Hippocampal formation (tissue), 2 donors: ENCODE measurements at places on chromosomes 12 and 14.

DNA sequence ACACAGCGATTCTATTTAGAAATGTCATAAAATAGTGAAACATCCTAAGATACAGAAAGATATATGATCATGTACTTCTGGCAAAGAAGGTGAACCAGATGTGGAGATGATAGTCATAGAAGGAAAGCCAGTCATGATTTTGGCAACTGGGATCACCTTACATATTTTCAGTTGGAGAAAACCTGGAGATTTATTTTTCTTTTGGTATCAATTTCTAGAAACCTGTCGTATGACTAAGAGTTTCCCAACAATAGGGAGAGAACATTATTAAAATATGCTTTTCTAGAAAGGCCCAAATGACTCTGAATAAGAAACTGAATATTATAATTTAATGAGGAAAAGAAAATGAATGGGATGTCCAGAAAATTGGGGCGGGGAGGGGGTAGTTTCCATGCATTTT is 396.4 kb downstream of the ZFP36L1 start:
- DNase-seq: no peak

DNA sequence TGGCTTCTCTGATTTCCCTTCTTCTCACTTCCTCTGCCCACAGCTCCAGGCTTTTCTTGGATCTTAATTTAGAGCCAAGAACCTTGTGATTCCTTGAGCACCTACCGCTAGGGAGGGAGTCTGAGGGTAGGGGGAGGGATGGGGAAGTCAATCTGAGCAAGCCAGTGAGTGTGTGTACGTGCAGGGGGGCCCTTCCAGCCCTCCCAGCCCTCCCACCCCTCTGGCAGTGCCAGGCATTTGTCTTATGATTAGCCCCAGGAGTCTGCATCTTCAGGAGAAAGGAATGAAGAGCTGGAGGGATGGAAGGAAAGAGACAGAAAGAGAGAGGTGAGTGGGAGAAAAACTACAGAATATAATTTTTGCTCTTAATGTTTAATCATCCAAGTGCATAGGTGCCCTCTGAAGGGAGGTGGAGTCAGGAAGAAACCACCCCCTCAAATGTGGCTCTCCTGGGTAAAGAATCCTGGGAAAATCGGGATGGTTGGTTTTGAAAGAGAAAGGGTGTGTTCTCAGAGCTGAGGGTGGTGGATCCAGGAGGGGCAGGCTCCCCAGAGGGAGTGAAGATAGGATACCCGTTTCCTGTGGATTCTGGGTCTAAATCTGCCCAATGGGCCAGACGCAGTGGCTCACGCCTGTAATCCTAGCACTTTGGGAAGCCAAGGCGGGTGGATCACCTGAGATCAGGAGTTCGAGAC is 2.1 kb downstream of the PIANP start:
- DNase-seq: no peak

DNA sequence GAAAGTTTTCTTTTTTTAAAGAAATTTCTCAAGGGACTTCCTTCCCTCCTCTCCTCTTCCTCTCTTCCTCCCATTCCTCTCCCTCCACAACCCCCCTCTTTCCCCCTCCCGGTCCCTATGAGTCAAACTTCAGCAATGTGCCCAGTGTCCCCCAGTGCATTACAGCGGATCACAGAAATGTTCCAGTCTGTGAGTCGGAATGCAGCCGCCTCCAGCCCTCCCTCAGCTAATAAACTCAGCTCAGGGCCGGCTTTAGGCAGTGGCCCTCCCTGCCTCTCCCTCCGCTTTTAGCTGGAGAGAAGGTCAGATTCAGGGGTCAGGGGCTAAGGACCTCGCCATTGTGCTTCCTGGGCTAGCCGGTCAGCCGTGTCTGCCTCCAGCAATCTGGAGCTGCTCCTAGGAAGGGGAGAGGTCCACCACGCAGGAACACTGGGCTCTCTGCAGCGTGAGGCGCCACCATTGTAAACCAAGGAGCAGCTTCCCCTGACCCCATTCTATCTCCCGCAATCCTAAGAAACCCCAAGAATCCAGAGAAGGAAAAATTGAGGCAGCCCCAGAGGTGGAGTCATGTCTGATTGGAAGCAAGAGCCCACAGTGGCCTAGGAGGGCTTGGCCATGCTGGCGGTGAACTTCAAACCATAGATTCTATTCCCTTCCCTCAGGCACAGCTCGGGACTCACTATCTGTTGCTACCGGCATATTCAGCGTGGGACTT is 1.1 kb upstream of the HDAC7 start:
- DNase-seq: no peak

DNA sequence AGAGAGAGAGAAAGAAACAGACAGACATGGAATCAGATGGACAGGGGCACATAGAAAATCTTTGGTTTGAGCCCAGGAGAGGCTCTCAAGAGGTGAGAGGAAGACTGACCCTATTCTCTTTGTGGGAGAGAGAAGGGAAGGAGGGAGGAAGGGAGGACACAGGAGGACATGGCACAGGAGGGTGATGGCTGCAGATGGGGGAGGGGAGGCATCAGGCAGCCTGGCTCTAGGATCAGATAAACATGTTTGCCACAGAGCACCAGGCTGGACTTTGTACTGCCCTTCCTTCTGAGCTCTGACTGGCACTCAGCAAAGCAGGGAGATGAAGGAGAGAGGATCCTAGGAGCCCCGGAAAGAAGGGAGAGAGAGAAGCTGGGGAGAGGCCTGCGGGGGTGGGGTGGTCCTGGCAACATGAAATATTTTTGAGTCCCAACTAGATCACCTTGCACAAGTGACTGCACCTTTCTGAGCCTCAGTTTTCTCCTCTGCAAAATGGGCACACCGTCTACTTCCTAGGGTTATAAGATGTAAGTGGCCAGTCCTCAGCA is 6.1 kb downstream of the HNF1A start:
- DNase-seq: no peak

DNA sequence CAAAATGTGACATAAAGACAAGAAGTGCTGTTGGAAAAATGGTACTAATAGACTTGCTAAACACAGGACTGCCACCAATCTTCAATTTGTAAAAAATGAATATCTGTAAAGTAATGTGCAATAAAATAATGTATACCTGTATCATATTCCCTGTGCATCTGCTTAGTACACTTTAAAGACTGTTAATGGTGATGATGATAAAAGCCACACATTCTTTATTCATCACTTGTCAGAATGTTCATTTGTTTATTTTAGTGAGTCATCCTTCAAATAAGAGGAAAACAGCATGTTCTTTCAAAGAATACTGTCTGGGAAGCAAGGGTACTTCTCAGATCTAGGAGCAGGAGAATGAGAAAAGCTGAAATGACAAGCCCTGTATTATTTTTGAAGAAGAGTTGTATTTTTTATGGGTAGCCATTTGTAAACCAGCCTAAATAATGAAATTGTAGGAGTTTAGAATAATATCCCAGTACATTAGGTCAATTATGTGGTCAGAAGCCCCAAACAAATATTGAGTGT is 78.3 kb upstream of the PSMA6 start:
- DNase-seq: no peak

- no peak for DNase-seq
These were observed 277.4 kb downstream of the CCER1 start for GRCh38 chr12:90677552-90677951.
